ENCODE measurements at places on chromosomes 6 and 20.

DNA sequence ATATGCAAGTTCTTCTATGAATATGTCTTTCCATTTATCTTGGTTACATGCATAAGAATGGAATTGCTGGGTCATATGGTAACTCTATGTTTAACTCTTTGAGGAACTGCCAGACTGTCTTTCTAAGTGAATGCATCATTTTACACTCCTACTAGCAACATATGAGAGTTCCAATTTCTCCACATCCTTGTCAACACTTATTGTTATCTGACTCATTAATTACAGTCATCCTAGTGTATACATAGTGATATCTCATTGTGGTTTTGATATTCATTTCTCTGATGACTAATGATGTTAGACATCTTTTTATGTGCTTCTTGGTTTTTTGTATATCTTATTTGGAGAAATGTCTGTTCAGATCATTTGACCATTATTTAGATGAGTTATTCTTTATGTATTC is 96.7 kb upstream of the LAMP5 start:
- no peak for DNase-seq

DNA sequence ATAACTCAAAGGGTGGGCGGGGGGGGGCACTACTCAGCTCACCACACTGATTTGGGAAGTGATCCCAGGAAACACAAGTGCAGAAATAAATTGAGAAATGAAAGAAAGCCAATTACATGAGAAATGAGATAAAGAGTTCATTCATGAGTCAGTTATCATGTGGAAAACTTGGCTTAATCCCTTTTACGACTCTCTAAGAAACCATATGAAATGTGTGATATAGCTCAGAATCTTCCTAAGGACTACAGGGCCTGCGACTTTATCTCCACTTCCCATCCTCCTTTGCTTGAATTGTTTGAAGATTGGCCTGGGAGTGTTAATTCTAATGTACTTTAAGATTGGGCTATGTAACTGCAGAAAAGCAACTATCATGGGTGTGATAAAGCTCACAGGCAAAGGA is 3.6 kb upstream of the BTN2A2 start:
- no peak for DNase-seq

DNA sequence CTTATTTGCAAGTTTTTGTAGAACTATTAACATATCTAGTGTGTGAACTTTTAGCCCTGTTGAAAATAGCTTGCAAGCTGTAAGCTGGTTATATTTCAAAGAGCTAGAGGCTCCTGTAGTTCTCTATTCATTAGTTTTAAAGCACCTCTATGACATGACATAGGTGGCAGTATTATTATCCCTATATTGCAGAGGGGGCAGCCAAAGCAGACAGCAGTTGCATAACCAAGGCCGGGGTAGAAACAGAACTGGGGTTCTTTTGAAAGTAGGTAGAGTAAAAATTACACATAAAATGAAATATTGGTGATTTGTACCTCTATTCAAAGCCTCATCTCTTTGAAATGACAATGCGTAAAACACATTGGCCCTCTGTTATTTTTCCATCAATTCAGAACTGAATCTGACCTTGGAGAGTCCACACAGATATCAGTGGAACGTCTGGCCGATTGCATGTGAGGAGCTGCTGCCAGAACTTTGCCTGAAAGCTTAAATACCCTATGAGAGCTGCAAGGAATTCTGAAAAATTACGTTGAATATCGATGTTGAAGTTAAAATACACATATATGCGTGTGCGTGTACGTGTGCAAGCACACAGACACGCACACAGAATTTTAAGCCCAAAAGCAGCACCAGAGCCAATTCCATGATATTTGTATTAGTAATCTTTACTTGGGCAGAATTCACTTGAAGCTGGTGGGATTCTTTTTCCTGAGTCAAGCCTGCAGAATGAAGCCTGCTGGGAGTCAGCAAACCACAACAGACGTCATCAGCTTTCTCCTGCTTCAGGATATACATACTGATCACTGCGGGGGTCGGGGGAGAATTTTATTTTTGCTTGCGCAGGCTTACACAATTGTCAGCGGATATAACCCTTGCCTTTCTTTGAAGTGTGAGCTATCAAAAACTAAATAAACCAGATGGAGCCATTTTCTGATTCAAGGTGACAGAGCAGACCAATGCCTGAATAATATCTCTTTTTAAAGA is 163.2 kb downstream of the PDE7B start:
- no peak for DNase-seq

DNA sequence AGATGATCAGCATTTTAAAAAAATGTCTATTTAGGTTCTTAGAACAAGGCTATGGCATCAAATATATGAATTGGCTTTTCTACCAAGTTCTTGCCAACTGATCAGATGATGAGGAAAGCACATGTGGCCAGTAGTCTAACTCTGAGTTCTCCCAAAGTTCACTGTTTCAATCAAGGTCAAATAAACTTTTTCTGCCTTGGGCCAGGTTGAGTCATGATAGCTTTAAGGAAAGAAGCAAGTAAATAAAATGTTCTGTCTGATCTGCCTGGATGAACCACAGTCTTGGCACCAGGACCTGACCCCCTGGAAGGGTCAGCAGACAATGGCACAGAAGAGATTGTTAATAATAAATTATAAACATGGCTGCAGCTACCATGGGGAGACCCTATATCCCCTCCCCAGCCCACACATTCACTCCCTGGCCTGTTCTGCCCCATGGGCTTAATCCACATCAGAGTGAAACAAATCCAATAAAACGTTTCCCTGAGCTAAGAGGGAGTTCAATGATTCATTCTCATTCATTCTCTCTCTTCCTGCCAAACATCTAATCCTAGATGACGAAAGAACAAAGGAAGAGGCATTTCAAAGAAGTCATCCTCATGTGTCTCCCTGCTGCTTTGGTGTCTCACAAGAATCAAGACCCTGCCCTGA is 661.6 kb downstream of the DHX35 start:
- DNase-seq: no peak

DNA sequence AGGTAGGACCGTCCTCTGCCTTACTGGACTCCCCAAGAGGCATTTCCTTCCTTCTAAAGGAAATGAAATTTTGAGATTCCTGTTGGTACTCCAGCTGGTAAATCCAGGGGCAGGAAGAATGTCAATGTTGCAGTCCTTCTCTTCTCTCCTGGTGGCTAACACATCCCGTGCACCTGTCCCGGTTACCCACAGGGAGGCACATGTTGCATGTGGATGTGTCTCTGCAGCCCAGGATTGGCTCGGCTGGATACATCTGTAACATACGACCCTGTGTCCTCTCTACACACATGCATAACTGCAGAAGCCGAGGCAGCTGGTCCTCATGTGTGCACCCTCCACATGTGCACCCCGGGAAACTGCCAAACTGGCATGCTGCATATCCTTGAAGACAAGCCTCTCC is 1.3 kb upstream of the LRFN2 start:
- DNase-seq: no peak

DNA sequence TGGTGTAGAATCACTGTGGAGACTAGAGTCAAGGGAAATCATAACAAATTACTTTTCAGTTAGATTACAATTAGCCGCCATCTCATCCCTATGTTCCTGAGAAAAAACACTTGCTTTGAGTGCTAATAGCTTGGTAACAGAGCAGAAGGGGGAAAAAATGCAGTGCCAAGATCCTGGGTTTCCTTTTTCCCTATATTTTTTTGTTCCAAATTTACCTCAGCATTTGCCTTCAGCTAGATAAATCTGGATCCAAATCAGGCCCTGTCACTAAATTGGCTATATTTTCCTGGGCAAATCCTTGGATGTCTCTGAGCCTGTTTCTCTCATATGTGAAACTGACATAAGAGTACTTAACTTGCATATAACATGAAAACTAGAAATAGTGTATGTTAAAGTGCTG is 86.0 kb downstream of the TENT5A start:
- DNase-seq: no peak

DNA sequence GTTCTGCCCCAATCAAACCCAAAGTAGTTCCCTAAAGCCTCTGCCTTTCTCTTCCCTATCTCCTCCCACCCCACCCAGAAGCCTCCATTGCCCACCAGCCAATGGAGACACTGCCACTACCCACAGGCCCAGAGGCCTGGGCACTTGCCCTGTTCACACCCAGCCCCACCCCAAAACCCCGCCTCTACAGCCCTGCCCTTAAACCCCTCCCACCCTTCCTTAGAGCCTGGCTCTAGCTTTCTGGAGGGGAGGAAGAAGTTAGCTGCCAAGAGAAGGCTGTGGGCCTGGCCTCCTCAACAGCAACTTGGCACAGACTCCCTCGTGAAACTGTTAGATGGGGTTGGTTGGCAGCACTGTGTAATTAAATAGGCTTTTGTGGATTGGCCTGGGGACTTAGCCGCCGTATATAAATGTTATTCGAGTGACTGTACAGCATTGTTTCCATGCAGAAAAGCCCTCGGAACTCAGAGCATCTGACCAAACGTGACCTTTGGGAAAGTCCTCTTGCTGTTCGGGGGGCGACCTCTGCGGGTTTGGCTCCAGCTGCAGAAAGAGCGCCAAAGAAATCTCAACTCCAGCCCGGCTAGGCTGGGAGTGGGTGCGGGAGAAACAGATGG is 31.4 kb downstream of the COL11A2 start:
- DNase-seq: no peak

DNA sequence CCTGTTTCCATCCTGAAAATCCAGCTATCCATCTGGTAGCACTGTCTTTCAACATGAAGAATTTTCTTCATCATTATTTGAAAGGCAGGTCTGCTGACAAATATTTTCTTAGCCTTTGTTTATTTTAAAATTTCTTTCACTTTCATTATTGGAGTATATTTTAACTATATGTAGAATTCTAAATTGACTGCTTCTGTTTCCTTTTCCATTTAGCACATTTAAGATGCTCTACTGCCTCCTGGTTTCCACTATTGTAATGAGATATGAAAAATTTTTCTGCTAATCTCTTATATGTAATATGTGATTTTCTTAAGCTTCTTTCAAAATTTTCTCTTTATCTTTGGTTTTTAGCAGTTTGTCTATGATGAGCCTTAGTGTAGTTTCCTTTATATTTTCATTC is 97.3 kb downstream of the TBC1D32 start:
- DNase-seq: no peak

DNA sequence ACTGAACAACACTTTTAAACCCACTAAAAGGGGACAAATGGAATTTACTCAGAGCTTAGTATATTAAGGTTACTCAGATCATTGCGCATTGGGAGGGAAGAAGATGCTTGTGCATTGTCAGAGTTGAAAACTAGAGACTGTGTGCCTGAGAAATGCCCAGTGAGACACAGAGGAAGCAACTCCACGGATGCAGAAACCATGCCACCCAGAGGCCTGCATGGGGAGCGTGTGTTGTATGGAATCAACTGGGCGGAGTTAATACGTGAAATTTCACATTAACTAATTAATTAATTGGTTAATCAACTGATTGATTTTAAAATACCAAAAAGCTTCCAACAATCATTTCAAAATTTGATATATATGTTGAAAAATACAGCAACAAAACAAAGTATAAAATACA is 391.6 kb downstream of the PLCB1 start:
- DNase-seq: no peak

DNA sequence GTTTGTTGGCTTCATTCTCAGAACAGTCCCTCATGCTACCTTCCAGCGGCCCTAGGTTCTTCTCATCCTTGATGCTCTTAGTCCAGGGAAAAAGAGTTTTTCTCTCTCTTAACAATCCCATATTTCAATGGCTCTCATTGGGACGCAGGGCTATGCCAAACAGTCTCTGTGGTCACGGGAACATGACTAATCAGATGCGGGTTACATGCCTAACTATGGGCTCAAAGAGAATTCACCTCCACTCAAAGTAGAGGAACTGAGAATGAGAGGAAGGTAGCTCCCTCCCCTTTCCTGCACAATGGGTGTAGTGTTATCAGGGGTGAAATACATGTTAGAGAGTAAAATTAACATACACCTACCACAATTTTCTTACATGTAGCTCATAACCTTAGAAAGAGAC is 18.1 kb upstream of the ATRN start:
- no peak for DNase-seq

GRCh38 chr6:95431637-95432228 is 145.6 kb upstream of the MANEA start:
- peak; percentile 13 for DNase-seq

- no peak for DNase-seq
These were observed 38.0 kb downstream of the FOXA2 start for GRCh38 chr20:22546344-22546743.

- no peak for DNase-seq
These were observed 6.4 kb downstream of the HLA-DQB1 start for GRCh38 chr6:32659856-32660595.

GRCh38 chr20:58198901-58199355 is 29.5 kb downstream of the ANKRD60 start:
- DNase-seq: no peak

GRCh38 chr20:17491041-17491440 is 40.1 kb downstream of the BFSP1 start:
- DNase-seq: no peak

GRCh38 chr6:30615958-30616810 is 859 bp downstream of the PPP1R10 start:
- no peak for DNase-seq

DNA sequence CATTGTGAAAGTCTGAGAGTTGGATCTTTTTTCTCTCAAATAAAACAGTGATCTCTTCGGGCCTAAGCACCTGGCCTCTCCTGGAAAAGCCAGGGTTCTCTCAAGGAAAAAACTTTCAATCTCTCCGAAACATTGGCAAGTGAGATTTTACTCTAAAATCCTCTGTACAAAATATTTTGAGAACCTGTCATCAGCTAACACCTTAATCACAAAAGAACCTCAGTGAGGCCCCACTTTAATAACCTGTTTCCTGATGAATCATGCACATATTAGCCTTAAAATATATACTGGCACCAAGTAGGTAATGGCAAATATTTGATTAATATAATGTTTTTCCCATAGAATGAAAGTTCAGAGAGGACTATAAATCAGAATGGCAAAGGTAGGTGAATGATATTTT is 177.9 kb downstream of the FRK start:
- DNase-seq: no peak

GRCh38 chr6:139295901-139296300 is 4.1 kb upstream of the TXLNB start:
- no peak for DNase-seq

DNA sequence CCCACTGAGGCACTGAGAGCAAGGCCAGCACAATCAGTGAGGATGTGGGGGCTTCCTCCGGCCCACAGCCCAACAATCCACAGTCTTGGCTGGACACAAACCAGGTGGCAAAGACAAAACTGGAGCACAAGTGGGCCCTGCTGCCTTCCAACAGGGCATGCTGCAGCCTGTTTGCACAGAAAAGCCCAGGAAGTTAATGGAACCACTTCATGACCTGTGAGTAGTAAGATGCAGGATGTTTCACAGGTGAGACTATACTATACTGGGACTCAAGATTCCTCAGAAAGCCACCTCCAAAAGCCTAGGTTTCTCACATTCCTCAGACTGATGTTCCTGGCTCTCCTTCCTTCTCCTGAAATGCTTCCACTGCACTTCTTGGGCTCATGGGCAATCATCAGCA is 235.5 kb downstream of the KIF16B start:
- DNase-seq: no peak

DNA sequence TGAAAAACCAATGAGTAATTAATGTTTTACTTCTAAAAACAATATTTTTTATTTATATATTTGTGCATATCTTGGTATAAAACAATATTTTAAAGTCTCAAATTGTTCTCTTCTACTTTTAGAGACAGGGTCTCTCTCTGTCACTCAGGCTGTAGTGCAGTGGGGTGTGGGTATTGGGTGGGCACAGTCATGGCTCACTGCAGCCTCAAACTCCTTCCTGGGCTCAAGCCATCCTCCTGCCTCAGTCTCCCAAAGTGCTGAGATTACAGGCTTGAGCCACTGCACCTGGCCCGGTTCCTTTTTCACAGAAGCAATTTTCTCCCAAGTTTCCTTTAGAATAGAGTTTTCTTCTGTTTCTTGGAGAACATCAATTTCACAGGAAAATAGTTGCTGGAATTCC is 102.8 kb downstream of the TMEM242 start:
- DNase-seq: no peak

All from activated CD4-positive, alpha-beta T cell treated with anti-CD3 and anti-CD28 coated beads for 24 hours (primary cell).